ENCODE measurements at places on chromosomes 16 and 17.

DNA sequence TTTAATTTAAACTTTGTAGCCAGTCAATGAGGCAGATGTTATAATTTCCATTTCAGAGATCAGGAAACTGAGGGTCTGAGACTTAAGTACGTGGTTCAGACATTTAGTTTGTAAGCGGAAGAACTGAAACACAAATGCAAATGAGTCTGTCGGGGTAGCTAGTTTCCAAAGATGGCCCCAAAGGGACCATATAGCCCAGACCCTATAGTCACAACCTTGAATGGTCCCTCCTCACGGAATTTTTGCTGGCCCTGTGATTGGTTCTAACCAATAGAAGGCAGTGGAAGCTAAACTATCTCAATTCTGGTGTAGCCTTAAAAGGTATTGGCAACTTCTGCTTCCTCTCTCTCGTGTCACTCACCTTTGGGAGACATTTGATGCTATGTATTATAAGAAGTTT, 7.5 kb upstream of the BCO1 start:
- DNase-seq: no peak

- DNase-seq: no peak
Measured at GRCh38 chr16:53781023-53781605, 77.2 kb downstream of the FTO start.

DNA sequence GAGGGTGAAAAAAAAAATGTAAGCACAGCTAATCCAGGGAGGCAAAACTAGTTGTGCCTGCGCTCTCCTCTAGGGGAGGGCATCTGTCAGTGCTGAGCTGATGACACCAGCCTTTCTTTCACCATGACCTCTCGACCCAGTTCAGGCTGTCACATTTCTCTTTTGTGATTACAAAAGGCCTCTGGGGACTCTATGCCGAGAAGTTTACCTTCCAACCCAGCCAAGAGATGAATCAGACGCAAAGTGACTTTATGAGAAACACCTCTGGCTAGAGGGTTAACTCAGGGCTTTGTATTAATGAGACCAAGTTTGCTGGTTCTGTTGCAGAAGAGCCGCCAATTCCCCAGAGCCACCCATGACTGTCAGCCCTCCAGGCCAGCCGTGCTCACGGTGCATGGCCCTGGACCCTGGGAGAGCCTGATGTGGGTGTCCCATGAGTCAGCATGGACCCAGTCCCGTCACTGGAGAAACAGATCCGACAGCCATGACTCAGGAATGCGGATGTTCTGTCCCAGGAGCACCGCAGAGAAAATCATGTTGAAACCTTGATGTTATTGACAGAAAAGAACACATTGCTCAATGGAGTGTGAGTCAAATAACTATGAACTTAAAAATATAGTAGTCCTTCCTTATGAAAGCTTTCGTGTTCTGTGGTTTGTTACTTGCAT, 437.2 kb downstream of the HS3ST3B1 start:
- peak; percentile 99 for DNase-seq

DNA sequence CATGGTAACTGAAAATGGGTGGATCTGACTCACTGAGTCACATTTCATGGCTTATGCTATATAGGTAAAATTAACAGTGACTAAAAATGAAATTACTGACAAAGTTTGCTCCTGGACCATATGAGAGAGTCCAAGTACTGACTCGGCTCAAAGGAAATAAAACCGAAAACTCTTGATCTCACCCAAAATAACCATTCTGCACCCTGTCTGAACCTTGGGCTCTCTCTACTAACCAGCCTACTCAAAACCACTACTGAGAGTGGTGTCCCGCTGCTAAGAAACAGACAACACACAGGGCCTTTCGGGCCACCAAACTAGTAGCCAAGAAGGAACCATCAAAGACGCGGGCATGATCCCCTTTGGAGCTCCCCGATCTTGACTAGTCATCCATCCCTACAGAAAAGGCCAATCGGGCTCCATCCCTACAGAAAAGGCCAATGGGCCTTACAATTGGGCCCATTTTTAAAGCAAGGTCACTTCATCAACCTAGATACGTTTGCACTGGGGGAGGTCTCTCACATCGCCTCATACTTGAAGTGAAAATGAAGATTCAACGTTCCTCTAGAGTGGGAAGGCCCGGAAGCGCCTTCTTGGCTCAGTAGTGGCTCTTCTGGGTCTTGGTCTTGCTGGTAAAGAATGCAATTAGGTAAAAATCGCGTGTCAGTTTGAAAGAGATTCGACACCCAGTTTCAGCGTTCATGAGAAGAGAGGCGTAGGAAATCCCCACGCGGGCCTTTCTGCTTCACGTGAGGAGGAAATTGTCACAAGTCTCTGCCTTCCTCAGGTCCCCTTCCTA, 720 bp upstream of the ZPBP2 start:
- no peak for DNase-seq

- DNase-seq: no peak
Measured at GRCh38 chr17:17153071-17153470, 53.1 kb downstream of the PLD6 start.

DNA sequence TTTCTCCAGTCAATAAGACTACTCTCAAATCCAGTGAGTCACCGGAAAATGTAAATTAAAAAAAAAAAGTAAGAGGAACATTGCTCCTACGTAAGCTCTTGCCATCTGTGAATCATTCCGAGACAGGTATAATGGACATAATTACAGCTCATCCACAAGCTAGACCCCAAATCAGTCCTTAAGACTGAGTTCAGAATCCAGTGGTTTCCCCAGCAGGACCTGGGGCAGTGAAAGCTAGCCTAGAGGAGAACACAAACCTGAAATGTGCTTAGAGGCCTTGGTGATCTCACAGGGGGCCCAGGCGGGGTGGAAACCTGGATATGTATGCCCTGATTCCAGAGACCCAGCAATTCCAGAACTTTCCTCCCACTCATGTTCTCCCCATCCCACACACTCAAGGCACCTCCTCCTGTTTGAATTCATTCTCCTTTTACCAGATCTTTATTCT, 132.0 kb downstream of the COPRS start:
- peak; percentile 62 for DNase-seq

DNA sequence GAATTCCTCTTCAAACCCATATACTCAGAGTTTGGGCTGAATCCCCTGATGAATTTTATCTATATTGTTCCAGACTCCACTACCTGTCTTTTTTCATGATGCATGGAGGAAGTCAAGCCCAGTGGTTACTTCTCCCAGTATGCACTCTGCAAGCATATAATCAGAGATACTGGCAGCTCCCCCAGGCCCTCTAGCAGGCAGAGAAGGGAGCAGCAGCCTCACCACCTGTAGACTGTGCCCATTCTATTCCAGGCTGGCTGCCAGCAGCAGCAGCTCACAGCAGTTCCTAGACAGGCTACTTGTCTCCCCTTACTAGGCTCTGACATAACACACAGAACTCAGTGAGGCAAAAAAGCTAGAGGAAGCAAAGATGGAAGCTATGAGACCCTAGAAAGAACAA, 3.4 kb downstream of the MKS1 start:
- DNase-seq: no peak

- no peak for DNase-seq
Measured at GRCh38 chr17:76241204-76241538, 878 bp upstream of the RNF157 start.

GRCh38 chr16:84443166-84443802, 61.2 kb downstream of the MEAK7 start:
- DNase-seq: no peak

GRCh38 chr17:7444682-7445618, at the start of gene CHRNB1:
Gene CHRNB1, plus strand, starts transcription at chr17:7445061. Its CDS starts 67 bp downstream, at chr17:7445128.
- DNase-seq: no peak

DNA sequence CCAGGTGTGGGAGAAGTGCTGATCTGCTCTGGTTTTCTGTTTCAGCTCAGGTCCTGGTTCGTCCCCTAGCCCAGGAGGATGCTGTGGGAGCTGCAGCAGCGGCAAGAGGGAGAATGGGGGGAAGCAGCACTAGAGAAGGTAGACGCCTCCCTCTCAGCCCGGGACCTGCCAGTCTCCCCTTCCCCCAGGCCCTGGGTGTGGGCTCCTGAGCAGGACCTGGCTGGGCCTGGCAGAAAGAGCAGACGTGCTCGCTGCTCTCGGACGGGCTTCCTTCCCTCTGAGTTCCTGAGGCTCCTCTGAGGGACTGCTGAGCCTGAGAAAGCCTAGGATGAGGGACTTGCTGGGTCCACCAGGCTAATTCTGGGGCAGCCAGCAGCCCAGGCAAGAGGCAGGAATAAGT, 3.1 kb downstream of the PRCD start:
- DNase-seq: no peak
